Right ventricle myocardium inferior (tissue), 1 donor: ENCODE measurements at places on chromosomes 11 and 22. TPM values are rescaled to one million over a fixed set of nuclear protein-coding genes. Genes with fewer than 3 reads are reported as not detected.
A peak's percentile ranks its signal among the peaks of the same experiment; 100 is the strongest.

- DNase-seq, result peak; percentile 25
Measured at GRCh38 chr22:17779286-17780115, 5.2 kb upstream of the BID start.

- DNase-seq, result no peak
Measured at GRCh38 chr22:48757581-48757980, 1070.1 kb downstream of the BRD1 start.

GRCh38 chr11:64164392-64165312, 1.3 kb downstream of the MACROD1 start:
- no peak for DNase-seq

DNA sequence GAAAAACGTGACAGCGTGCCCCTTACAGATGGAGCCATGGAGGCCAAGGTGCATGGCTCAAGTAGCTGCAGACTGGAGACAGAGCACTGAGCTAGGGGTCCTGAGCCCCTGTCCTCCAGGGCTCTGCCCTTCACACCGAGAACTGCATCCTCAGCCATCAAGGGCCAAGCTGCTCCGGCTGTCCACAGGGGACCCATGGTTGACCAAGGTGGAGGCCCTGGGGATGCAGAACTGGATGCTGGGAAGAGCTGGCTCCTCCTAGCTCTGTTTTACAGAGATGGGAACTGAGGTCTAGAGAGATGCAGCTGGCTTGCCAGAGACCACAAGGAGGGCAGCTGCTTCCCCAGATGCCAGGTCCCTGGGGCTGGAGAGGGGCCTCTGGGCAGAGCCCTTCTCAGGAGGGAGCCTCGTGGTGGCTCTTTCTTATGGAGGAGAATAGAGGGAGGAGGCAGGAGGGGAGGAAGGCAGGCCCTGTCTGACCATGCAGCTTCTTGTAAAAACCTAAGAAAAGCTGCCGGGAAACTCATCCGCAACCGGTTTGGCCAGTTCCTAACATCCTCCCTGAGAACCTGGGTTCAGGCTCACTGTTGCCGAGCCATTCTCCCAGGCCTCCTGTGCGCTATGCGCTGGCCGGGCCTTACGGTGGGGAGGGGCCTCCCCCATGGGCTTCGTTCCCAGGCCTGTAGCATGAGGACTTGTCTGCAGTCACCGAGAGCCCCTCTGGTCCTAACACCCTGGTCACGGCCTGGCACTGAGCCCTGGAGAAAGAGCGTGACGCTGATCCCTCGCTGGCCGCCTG, 80.6 kb downstream of the WNT7B start:
- DNase-seq, result peak; percentile 60

DNA sequence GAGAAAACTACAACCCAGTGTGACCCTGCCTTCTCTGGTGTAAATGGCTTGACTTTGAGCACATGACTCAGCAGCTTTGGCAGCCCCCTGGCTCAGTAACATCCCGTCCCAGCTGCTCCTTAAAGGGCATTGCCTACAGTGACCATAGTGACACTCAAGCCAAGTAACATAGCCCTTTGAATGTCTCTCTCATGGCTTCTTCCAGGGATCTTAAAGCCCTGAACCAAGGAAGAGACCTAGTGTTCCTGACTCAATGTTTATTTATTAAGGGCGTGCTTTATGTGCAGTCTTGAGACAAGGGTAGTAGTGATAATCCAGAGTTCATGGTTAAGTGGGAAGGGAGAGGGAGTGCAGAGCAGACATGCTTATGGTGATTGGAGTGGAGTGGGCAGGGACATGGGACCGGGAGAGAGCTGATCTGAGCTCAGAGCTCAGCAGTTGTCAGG, 125.7 kb downstream of the PARVA start:
- DNase-seq, result no peak

- no peak for DNase-seq
Measured at GRCh38 chr22:37734964-37735451, 38.2 kb downstream of the TRIOBP start.

- no peak for DNase-seq
Measured at GRCh38 chr22:45756558-45756957, 84.9 kb downstream of the ATXN10 start.

DNA sequence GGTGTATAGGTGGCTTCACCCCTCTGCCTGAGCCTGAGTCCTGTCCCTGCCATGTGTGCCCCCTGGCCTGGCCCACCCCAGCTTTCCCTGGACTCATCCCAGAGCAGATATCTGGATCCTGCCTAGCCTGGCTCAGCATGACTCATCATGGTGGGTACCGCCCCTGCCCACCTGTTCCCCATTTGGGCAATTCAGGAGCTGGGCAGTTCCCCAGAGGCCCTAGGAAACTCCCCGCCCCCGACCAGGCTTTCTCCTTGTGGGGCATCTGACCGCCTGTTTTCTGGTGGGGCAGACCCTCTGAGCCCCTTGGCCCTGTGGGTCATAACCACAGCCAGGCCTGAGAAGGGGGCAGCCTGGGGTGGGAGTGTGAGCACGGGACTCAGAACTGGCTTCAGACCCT, 4.4 kb downstream of the TSPO start:
- no peak for DNase-seq

DNA sequence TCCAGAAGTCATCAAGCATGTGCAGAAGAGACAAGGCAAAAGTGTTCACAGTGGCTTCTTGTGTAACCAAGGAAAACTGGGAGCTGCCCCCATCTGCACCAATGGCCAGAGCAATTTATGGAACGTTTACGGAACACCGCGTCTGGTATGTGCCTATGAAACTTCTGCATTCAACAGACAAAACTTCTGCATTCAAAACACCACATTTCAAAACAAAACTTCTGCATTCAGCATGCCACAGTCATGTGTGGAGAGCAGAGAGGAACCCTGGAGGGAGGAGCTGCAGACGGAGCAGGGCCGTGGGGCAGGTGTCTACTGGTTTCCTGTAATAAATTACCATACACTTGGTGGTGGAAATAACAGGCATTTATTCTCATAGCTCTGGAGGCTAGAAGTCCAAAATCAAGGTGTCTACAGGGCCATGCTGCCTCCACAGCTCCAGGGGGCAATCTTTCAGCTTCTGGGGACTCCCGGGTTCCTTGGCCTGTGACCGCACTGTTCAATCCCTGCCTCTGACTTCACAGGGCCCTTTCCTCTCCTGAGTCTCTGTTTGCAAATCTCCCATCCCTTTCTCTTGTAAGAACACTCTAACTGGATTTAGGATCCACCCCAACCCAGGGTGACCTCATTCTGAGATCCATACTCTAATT, 32.2 kb downstream of the RPL3 start:
- peak; percentile 50 for DNase-seq

GRCh38 chr22:49278340-49278739, 549.3 kb downstream of the BRD1 start:
- DNase-seq, result no peak

DNA sequence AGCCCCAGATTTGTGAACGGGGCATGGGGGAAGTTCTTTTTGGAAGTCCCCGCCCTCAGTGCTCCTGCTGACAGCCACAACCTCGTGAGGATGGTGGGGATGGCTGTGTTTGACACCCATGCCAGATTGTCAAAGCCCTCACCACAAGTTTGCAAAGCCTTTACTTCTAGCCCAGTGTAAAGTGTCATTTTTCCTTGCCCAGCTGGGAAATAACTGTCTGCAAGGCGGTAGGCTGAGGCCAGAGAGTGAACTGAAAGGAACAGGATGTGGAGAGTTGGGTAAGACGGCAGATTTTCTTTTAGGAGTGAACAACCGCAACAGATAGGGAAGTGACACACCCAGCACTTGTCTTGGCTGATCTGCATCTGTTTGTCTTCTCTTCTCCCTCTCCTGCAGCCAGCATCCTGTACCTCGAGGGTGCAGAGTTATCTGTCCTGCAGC, 13.6 kb downstream of the IL17RA start:
- DNase-seq, result no peak

DNA sequence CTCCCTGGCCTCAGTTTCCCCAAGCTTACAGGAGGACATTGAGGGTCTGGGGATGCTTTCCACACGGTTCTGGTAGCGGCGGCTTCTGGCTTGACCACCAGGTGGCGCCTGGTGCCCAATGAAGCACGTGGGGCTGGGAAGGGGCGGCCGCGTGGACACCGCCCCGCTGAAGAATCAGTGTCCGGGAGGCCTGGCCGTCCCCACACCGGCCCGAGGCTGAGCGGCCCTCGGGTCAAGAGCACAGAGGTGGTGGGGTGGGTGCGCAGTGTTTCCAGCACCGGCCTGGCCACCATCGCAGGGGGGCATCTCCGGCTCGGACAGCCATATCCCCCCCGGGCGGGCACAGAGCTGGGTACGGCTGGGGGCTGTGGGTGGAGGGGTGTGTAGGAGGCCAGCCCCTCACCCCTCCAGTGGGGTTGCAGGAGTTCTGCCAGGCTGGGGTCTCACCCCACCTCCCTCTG, 27.8 kb upstream of the PPARA start:
- peak; percentile 90 for DNase-seq

GRCh38 chr11:57340039-57340615, 2.0 kb downstream of the P2RX3 start:
- no peak for DNase-seq

DNA sequence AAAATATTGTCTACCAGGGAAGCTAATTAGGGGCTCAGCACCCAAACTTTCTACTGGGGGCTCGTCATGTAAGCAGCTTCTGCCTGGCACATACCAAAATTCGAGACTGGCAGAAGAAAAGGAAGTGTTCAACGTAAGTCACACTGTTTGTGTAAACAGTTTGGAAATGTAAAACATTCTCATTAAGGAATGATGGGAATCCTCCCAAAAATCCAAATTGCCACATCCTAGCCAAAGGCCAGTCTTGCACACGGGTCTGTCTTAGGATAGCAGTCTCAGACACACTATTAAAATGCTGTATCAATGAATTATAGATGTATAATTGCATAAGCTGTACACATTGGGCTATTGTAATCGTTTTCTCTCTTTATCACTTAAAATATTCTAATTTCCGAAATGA, 28.9 kb downstream of the CUL5 start:
- no peak for DNase-seq

GRCh38 chr11:116255321-116255953, 517.4 kb downstream of the BUD13 start:
- no peak for DNase-seq

- DNase-seq, result no peak
Measured at GRCh38 chr11:102626676-102627075, 1.5 kb upstream of the MMP20 start.

- DNase-seq, result no peak
Measured at GRCh38 chr11:7600205-7600775, 73.0 kb downstream of the CYB5R2 start.

- DNase-seq, result no peak
Measured at GRCh38 chr11:67648140-67648795, 2.3 kb downstream of the ACY3 start.

DNA sequence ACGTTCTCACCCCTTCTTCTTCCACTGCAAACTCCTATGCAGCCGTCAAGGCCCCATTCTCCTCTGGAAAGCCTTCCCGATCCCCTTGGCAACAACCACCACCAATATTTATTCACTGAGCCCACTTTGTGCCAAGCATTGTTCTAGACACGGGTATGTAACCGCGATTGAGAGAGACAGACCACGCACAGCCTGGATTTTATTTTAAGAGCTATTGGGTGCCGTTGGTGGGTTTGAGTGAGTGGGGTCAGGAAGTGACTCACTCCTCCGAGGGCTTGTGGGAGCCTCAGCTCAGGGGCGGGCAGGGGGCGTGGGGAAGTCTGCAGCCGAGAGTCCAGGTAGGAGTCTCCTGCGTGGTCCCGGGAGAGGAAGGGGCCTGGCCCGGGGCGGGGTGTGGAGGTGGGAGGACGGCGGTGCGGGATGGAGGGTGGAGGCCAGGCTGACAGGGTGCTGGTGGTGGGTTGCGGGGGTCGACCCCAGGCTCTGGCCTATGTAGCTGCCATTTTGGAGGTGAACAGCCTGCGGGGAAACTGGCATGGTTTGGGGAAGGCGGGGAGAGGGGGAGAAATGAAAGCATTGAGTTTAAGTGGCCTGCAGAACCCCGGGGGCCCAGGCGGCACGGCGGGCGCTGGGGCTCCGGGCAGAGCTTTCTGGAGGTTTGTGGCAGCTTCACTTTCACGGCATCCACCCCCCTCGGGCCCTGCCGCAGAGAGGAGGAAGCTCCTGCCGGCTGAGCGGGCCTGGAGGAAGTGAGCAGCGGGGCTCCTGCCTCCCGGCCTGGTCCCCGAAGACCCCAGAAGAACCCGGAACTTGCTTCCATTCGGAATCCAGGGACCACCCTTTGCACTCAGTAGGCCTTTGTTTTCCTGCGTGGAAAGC, 547 bp downstream of the PARVG start:
- DNase-seq, result peak; percentile 86

DNA sequence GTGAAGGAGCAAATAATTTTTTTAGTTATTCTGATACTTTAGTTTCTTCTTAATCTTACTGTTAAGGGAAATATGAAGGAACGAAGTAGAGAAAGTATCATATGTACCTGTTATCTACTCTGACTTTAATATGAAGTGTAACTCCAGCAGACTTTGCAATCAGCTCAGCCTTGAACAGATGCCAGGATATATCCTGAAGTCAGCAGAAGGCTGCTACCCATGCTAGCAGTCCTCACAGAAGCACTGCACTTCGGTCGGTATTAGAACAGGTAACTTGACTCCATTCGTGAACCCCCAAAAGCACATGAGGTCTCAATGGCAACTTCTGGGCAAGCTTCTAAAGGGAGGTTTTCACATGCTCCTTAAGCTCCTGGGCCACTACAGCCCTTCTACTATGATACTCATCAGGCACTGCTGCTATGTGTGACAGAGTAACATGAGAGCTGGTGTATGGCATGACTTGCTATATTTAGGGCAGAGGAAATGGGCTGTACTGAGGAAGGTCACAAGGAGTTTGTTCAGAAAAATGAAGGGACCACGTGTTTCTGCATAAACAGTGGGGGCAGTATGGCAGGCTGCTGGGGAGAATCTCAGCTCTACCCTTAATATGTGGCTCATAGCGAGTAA, 344.1 kb downstream of the SOX6 start:
- DNase-seq, result no peak

DNA sequence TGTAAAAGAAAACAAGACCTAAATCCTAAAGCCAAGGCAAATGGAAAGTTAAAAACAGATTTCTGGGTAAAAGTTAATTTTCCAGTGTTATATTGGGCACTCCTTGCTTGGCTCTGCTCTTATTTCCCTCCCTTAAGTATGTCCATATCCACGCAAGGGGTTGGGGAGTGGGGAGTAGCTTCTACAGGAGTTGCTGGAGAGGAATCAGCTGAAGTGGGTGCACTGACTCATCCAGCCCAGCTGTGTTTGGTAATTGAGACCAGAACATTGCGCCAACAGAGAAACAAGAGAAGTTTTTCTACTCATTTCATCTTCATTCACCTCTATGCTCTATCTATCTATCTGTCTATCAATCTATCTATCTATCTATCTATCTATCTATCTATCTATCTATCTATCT, 298.4 kb upstream of the PDGFD start:
- DNase-seq, result no peak

MRGPRX3 gene
- total RNA-seq, result not detected

DEUP1 gene
- total RNA-seq, result not detected

DRICH1 gene
- total RNA-seq, result not detected

PHF21A gene
- total RNA-seq, result 35.4 TPM

OR4C15 gene
- total RNA-seq, result not detected

SLC25A22 gene
- total RNA-seq, result 2.6 TPM

MS4A12 gene
- not detected for total RNA-seq

GLYAT gene
- 1.4 TPM for total RNA-seq
